ENCODE measurements at places on chromosomes 5 and 9.

DNA sequence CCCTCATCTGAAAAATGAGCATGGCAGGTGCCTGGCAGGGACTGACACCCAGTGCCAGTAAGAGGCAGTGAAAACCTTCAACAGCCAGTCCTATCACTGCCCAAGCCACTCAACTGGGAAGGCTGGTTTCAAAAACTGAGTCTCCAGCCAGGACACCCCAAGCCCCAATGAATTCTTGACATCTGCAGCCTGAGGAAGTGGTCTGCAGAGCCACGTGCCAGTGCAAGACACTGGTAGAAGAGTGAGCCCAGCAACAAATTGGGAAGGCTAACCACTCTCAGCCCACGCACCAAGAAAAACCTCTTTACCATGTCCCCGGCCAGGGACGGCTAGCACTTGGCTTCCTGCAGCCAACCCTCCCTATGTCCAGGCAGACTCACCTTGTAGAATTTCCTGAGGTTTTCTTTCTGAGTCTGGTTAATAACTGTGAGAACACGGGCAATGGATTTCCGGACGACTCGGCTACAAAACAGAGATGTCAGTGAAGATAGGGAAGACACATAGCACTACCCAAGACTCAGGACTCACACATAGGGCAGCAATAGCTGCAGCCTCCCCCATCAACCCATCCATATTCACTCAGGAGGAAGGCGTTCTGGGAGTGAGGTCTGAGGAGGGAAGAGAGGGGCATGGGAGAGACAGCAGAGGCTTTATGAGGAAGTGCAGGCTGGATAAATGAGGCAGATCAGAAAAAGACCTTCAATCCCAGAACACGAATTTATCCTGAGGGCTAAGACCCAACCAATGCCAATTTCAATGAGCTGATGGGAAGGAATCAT, 1.8 kb downstream of the RPL35 start:
- no peak for DNase-seq

DNA sequence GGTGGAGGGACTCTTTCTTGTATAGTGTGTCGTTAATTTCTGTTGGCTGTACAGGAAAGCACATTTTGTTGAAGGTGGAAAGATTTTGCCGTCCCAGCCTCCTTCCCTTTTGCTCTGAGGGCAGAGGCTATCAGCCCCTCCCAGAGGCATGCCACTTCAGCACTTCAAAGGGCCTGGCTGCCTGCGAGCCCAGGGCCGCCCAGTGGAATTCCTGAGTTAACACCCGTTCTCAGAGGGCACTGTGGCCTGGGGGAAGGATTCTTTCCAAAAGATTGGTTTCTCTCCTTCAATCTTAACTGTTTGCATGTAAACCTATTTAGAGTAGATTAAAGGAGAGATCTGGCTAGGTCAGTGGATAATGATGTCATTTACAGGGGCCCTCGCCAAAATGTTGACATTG, 238.6 kb downstream of the FANCC start:
- no peak for DNase-seq

- DNase-seq = no peak
Observed at GRCh38 chr9:136720251-136720897, 8.0 kb downstream of the DIPK1B start.

- DNase-seq = no peak
Observed at GRCh38 chr9:108311745-108312144, 544.0 kb downstream of the ACTL7B start.

DNA sequence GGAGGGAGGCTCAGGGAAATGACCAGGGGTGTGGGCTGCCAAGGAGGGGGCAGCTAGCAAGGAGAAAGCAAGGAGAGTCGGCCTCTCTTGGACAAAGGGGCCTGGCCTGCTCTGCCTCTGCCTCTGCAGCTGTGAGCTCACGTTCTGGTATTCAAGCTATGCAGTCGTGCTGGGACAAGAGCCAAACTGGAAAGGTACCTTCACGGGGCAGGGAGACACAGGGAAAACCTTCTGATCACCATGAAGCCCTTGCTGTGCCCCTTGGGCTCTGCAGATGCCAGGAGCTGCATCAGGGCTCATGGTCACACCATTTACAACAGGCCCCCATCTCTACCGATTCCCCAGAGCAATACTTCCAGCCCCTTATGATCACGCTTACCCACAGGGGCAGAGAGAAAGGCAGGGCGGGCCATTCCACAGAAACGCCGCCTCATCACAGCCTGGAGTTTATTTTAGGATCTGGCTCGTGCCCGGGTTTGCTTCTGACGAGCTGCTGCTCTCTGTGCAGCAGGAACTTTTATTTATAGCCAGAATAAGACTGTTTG, 63.2 kb downstream of the PRRT1B start:
- no peak for DNase-seq

- DNase-seq = no peak
Observed at GRCh38 chr5:159163027-159163700, 46.2 kb downstream of the RNF145 start.

GRCh38 chr5:174356536-174356935, 311.0 kb downstream of the NSG2 start:
- DNase-seq = no peak

DNA sequence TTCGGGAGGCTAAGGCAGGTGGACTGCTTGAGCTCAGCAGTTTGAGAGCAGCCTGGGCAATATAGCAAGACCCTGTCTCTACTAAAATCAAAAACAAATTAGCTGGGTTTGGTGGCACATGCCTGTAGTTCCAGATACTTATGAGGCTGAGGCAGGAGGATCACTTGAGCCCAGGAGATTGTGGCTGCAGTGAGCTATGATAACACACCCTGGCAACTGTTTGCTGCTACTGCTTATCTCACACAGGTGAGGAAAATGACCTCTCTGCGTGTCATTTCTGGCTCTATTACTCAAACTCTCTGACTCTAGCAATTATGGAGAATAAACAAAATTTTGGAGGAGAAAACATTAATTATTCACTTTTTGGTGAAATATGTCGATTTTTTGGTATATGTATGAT, 45.3 kb upstream of the TMC1 start:
- no peak for DNase-seq

- no peak for DNase-seq
Observed at GRCh38 chr9:36322462-36322861, 64.2 kb upstream of the GNE start.

DNA sequence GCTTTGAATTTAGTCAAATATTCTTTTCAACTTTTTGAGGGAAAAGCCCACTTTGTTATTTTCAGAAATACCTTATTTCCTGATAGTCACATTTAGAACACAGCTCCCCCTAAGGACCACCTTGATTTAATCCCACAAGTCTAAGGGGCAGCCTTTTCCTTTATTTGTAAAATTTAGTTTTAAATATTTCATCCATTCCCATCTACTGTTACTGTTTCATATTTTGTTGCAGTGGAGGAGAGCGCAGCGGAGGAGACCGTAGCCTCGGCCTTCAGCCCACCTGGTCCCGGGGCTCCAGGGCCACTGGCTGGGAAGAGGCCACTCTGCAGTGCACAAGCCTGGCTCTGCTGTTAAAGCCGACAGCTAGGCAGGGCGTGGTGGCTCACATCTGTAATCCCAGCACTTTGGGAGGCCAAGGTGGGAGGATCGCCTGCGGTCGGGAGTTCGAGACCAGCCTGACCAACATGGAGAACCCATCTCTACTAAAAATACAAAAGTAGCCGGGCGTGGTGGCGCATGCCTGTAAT, 19.6 kb downstream of the LPCAT1 start:
- no peak for DNase-seq

DNA sequence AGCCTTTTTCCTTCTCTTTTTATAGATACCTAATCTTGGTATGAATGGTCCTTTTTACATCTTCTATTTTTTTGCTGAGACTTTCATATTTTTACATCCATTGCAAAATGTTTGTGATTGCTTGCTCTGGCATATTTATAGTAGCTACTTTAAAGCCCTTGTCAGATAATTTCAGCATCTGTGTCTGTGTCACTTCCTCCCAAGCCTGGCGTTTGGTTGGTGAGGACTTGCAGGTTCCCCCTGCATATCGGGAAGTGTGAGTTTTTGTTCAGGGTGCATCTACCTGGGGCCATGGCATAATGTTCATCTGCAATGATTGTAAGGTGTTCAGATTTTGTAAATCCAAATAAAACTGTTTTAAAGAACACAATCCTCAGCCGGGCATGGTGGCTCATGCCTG, 8.9 kb downstream of the FBXW5 start:
- DNase-seq = no peak

GRCh38 chr9:81156381-81156780, 533.0 kb downstream of the TLE1 start:
- no peak for DNase-seq

Data from T-helper 22 cell (primary cell).